Stimulated activated CD8-positive, alpha-beta memory T cell treated with anti-CD3 and anti-CD28 coated beads, Interleukin-4, amount 100 ng/mL, for 4 hours (primary cell): ENCODE measurements at places on chromosomes 11 and 22.

- DNase-seq, result peak; percentile 47
These were observed 2.1 kb downstream of the CCND1 start for GRCh38 chr11:69642913-69643632.

- DNase-seq, result no peak
These were observed 43.8 kb downstream of the RTL6 start for GRCh38 chr22:44454113-44454769.

- DNase-seq, result no peak
These were observed 14.4 kb downstream of the MPPED1 start for GRCh38 chr22:43425976-43426785.

GRCh38 chr22:49367041-49367697 is 460.5 kb downstream of the BRD1 start:
- DNase-seq, result no peak

- no peak for DNase-seq
These were observed 138.5 kb upstream of the NCAM1 start for GRCh38 chr11:112822478-112823274.

GRCh38 chr11:126133901-126134300 is 71.2 kb upstream of the CDON start:
- DNase-seq, result no peak

GRCh38 chr11:122727101-122727929 is 71.8 kb downstream of the UBASH3B start:
- no peak for DNase-seq

- no peak for DNase-seq
These were observed 53.6 kb downstream of the ANO1 start for GRCh38 chr11:70131606-70132190.
